ENCODE measurements at places on chromosomes 5 and 9. TPM values are rescaled to one million over a fixed set of nuclear protein-coding genes. Genes with fewer than 3 reads are reported as not detected.

DNA sequence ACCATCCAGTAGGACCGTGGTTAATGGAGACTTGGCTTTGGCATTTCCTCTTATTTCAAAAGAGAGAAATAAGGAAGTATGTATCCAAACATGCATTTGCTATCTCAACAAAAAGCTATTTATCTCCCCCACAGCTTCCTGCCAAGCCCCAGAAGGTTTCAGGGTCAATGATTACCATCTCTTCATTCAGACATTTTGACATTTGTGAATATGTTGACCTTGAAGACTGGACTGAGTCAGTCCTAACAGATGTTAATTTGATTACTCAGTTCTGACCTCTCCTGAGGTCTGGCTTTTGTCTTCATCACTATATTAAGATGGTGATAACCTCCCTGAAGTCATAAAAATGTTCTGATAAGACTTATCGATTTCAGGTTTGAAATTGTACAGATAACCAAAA lies 479.4 kb downstream of the AGTPBP1 start:
- DNase-seq, result no peak

DNA sequence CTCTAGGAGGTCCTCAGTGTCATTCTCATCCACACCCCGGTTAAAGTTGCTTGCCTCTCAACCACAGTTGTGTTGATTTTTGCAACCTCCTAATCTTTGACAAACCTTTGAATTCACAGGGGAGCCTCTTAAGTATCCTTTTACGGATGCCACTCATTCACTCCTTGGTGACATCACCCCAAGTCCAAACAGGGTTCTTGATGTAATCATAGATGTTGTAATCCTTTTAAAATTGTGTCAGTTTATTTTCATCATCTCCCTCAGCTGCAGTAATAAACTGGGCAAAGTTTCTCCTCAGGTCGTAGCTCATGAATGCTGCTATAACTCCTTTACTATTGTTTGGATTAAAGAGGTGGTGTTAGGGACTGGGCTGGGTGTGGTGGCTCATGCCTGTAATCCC lies 637.2 kb upstream of the NUDT12 start:
- DNase-seq, result no peak

Gene ARID3C
- 0.14 TPM for total RNA-seq

Gene PCDHB6
- 0.21 TPM for total RNA-seq

- DNase-seq, result peak; percentile 54
Measured at GRCh38 chr5:33890131-33891032, 1.4 kb downstream of the ADAMTS12 start.

DNA sequence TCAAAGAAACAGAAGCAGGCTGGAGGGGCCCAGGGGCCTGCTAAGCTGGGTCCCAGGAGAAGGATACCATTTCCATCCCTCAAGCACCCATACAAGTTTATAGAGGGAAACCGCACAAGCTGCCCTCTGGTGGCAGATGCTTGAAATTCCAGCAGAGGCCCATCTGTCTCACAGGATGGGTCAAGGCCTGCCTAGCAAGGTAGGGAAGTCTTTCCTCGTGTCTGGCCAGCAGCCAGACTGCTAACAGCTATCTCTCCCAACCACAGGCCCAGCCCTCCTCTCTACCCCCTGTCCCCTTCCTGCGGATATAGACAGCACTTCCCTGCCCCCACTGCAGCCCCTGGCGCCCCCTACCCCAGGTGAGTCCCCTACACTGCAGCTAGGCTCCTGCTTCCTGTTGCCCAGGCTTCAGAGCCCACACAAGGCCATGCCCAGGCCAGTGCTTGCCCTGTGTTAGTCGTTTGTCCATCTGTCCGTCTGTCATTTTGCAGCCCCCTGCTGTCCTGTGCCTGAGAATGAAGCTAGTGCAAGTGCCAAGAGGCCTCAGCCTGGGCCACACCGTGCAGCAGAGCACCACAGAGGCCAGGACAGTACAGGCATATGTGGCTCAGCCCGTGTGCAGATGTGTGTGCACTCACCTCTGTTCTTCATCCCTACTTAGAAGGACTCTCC lies 26.2 kb downstream of the TCF7 start:
- peak; percentile 70 for DNase-seq

Gene CHSY3
- 0.18 TPM for total RNA-seq

GRCh38 chr5:180669661-180670060 lies 20.3 kb upstream of the FLT4 start:
- no peak for DNase-seq
